ENCODE measurements at places on chromosomes 5 and 9.

GRCh38 chr5:179530069-179530998, 20.0 kb upstream of the RUFY1 start:
- DNase-seq, result peak; percentile 30

DNA sequence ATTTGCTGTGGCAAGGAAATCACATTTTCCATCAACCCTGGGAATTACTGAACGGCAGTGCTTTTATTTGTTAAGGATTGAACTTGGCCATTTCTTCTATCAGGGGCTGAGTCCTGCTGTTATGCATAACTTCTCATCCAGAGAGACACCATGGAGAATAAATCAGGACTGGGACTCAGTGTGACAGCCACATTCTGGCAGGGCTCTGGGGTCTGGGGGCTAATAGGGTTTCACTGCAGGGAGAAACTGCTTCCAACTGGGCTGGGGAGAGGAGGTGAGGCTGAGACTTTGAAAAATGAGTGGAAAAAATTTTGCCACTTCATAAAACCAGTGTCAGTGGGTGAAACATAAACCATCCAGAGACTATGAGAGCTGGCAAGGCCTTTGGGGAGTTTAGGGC, 95.7 kb upstream of the ALDH1B1 start:
- no peak for DNase-seq

GRCh38 chr9:91075279-91075678, 273.7 kb downstream of the SYK start:
- DNase-seq, result no peak

- DNase-seq, result no peak
These were observed 331.2 kb upstream of the DAB2 start for GRCh38 chr5:39755986-39756385.

DNA sequence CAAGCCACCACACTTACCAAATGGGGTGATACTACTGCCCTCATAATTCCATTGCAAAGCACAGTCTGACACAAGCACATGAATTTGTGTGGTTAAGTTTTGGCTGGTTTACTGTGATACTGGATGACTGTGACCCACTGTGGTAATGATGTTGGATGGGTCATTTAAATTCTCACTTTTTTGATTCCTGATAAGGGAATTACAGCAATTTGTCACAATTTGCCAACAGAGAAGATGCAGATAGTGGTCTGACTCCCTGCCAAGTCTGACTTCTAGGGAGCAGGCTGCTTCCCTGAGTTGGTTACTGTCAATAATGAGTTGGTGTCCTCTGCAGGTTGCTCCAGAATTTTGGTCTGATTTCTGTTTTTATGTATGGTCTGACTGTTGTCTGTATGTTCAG, 731.9 kb downstream of the MTRR start:
- no peak for DNase-seq

GRCh38 chr5:178389026-178389729, 156.6 kb upstream of the PHYKPL start:
- no peak for DNase-seq

DNA sequence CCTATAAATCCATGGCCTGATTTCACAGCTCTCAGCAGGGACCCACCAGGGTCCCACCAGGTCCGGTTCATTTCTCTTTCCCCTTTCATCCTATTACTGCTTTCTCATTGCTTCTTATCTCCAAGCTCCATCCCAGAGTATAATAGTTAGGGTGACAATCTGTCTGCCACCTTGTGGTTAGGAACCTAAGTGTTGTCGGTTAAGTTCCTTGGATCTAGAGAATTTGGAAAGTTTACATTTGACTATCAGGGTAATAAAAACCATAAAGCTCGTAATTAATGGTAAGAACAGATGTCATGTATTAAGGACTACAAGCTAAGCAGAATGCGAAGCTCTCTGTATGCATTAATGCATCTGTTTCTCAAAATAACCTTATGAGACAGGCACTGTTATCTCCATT, 259.1 kb downstream of the SH3GL2 start:
- DNase-seq, result no peak

DNA sequence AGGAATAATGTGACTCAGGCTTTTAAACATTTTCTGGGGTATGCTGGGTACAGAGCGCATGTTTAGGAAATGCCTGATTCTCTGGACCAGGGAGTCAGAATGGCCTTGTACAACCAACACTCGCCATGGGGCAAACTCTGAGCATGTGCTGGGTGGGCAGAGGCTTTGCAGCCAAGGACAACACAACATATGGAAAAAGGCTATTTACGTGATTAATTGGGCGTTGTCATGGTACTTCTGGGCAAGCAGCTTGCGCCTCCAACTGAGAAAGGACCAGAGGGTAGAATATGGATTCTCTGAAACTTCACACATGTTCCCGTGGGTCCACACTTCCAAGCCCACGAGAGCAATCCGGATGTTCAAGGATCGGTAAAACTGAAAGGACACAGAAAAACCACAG, 49.1 kb downstream of the NIPAL4 start:
- DNase-seq, result no peak

DNA sequence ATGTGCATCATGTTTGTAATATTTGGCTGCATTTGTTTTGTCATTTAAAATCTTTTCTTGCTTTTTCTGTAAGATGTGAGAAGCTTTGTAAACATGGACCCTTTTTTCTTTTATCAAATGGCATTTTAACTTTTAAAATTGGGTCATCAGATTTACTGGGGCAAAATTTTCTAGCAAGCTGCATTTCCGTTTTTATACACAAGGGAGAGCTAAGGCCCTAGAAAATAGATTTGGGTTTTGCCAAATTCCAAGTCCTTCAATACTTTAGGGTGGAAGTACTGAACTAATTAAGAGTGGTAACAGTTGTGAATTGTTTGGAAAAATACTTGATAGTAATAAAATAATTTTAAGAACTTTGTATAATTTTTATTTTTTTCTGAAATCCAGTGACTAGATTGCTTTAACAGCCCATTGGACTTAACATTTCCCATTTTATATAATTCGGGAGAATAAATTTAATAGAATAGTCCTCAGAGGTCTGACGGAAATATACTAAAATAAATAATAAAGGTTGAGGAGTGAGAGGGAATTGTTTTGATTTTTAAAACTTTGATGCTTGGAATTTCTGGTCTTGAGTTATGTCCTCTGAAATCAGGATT, 117.4 kb downstream of the SMARCA2 start:
- no peak for DNase-seq

- no peak for DNase-seq
These were observed 60.8 kb upstream of the IRX4 start for GRCh38 chr5:1943481-1943880.

- DNase-seq, result no peak
These were observed 84.7 kb downstream of the CSNK1A1 start for GRCh38 chr5:149466457-149466972.

DNA sequence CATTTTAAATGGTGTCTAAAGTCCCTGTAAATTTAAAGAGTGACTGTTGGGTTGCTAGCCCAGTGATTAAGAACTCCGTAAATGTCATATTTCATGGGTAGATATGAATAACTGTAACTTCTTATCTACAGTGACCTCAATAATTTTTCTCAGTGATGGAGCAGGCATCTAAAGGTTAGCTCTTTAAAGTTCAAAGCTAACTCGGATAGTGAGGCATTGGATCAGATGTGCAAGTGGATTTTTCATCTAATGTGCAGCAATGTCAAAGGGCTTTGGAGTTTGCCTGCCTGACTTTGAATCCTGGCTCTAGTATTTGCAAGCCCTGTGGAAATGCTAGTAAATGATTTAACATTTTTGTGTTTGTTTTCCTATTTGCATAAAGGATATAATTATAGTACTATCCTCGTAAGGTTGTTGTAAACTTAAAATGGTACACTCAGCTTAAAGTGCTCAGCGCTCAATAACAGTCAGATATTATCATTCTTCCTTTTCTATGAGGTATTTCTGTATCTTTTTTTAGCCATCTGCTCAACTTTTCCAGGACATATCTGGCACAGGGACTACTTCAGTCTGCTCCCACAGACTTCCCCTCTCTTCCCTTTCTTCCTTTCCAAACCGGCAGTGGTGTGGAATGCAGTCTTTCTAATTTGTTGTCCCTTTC, 163.7 kb upstream of the ELL2 start:
- DNase-seq, result no peak

- DNase-seq, result no peak
These were observed 69.7 kb upstream of the DAPK1 start for GRCh38 chr9:87427851-87428506.

DNA sequence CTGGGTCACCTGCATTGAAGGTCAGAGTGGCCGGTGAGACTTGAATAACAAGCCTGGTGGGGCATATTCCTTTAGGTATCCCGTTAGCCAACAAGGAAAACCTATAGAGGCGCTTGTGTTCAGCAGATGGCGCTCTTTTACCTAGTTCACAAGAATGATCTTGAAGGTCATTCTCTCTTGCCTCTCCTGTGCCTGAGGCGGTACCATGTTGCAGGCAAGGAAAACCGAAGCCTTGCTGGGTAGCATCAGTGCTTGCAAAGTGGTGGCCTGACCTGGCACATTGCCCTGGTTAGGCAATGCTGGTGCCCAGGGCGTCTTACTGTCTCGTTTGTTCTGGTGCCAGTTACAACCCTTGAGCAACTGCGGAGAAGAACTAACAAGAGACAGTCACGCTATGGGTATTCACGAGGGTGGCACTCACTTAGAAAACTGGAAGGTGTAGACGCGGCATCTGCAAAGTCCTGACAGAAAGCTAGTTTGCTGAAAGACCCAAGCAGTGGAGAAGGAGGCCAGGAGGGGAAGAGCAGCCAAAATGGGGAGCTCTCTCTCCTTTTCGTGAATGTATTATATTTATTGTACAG, 56.7 kb downstream of the AOPEP start:
- DNase-seq, result peak; percentile 3
